ENCODE measurements at places on chromosomes 13 and 19.

- DNase-seq = no peak
Observed at GRCh38 chr19:6071875-6072274, 38.4 kb downstream of the RFX2 start.

- no peak for DNase-seq
Observed at GRCh38 chr13:103531278-103531677, 465.1 kb upstream of the SLC10A2 start.

DNA sequence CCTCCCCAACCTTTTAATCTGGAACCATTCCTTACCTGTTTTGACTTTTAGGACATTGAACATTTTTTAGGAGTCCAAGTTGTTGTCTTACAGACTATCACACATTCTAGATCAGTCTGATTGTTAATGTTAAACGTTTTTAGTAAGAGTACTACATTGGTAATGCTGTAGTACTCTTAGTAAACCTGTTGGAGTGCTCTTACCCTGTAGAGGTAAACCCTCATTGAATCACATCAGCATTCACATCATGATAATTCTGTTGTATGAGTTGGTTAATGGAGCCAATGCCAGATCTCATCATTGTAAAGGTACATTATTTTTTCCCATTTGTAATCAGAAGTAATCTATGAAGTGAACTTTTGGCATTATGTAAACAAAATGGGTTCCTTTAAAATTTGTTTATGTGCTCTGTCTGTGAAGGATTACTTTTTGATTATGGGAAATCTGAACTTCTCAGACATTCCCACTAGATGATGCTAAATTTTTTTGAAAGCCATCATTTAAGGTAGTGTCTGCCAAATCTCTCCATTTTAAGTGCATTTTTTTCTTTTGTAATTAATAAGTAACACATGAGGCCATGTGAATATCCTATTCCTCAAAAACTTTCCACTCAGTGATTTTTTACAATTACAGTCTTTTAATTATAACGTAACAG lies 55.2 kb downstream of the VWA8 start:
- DNase-seq = no peak

DNA sequence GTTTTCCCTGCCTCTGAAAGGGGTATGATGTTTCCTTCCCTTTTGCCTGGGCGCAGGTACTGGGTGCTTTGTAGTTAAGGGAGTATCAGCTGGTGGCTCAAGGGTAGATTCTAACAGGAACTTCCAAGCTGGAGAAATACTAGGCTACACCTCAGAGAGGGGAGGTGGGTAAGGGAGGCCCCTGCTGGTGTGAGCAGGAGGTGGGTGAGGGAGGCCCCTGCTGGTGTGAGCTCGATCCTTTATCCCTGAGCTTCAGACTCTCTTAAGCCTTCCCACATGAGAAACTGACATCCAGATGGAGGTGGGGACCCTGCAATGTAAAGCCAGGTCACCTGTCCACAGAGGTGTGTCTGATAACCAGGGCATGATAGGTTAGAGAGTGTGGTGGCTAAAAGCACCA lies 32.1 kb downstream of the CYP2B6 start:
- no peak for DNase-seq

GRCh38 chr13:42083138-42083770 lies 34.8 kb downstream of the DGKH start:
- DNase-seq = no peak

- DNase-seq = no peak
Observed at GRCh38 chr13:106401081-106401480, 134.4 kb downstream of the EFNB2 start.

GRCh38 chr13:31477961-31478360 lies 261.4 kb upstream of the RXFP2 start:
- no peak for DNase-seq

GRCh38 chr19:807627-808422 lies 10.6 kb downstream of the PTBP1 start:
- no peak for DNase-seq

GRCh38 chr19:54481326-54481930 lies 8.3 kb upstream of the CDC42EP5 start:
- no peak for DNase-seq

GRCh38 chr19:3375221-3376090 lies 9.1 kb downstream of the NFIC start:
- DNase-seq = no peak

- no peak for DNase-seq
Observed at GRCh38 chr13:106919133-106919532, 351.2 kb upstream of the ARGLU1 start.

DNA sequence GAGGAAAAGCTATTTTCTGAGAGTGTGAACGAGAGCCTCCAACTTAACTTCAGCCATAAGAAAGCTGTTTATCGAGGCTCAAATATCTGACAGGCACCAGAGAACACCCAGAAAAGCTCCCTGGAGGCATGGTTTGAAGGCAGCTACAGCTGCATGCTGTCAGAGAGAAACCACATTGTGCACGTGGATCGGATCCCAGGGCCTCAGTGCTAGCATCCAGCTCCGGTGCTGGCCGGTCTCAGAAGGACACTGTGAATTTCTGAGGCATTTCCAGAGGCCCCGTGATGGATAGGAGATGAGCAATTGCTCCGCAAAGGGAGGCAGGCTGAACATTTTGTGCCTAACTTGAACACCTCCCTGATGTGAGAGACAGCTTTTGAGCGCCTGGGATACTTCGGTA lies 315.7 kb downstream of the FGF9 start:
- DNase-seq = no peak

GRCh38 chr13:78841358-78841963 lies 182.5 kb upstream of the OBI1 start:
- no peak for DNase-seq

DNA sequence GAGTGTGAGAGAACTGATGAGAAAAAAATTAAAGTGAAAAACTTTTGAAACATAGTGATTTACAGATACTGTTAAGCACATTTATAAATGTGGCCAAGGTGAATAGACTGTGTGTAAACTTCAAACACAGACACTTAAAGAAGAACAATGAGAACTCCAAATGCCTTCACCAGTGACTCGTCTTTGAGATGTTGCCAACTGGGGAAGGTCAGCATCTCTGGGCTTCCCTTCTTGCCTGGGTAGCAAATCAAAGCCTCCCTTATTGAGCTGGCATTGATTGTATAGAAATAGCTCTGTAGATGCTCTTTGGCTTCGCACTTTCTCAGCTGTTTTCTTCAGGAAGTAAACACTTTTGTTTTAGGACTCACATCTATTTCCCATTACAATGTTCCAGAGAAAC lies 177.3 kb upstream of the SGCG start:
- DNase-seq = no peak

- no peak for DNase-seq
Observed at GRCh38 chr13:66703597-66703996, 526.5 kb downstream of the PCDH9 start.

DNA sequence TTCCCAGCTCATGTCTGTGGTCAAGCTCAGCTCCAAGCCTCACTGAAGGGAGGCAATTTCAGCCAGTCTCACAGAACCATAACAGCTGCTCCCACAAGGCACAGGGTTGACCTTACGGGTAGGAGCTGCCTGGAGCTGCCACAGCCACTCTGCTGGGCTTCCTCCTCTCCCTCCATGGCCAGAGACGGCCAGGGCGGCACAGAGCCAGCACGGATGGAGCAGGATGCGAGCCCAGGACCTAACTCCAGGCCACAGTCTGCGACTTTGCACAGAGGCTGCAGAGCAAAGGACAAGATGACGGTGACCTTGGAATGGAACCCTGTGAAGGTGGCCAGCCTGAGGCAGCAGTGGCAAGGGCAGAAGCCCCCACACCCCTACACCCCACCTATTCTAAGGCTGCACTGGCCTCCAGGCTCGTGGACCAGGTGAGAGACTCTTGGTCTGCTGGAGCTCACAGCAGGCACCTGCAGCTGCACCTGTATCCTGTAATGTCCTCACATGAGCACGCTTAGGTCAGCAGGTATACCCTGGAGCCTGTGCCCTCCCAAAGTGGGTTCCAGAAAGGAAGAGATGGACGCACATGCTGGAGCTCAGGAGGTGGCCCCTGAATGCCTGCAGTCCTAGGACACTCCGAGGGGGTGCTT lies 29.6 kb downstream of the ADPRHL1 start:
- no peak for DNase-seq

- no peak for DNase-seq
Observed at GRCh38 chr19:51903192-51903591, 1.6 kb downstream of the ZNF649 start.

- DNase-seq = no peak
Observed at GRCh38 chr13:100209857-100210825, 121.2 kb downstream of the PCCA start.

GRCh38 chr13:100195568-100195967 lies 106.7 kb downstream of the PCCA start:
- no peak for DNase-seq

- DNase-seq = no peak
Observed at GRCh38 chr19:55550321-55550650, 4.9 kb upstream of the SBK3 start.

GRCh38 chr19:16527971-16528521 lies 14.2 kb downstream of the CHERP start:
- DNase-seq = no peak

DNA sequence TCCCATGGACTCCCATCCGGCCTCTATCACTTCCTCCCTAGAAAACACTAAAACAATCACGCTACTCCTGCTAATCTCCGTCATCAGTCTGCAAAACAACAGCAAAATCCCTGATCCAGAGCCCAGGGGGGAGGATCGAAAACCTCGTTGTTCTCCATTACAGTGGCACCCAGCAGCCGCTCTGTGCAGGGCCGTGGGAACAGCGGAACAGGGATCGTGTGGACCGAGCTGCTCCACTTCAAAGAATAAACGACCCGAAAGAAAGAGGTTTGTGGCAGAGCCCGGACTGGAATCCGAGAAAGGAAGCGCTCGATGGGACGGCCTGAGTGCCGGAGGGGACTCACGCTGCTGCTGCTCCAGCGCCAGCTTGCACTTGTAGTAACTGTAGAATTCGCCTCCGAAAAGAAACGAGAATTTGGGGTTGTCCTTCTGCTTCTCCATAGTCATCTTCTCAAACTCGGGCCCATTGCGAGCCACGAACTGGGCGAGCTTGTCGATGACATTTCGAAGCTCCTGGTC lies 652 bp downstream of the CHERP start:
- no peak for DNase-seq

DNA sequence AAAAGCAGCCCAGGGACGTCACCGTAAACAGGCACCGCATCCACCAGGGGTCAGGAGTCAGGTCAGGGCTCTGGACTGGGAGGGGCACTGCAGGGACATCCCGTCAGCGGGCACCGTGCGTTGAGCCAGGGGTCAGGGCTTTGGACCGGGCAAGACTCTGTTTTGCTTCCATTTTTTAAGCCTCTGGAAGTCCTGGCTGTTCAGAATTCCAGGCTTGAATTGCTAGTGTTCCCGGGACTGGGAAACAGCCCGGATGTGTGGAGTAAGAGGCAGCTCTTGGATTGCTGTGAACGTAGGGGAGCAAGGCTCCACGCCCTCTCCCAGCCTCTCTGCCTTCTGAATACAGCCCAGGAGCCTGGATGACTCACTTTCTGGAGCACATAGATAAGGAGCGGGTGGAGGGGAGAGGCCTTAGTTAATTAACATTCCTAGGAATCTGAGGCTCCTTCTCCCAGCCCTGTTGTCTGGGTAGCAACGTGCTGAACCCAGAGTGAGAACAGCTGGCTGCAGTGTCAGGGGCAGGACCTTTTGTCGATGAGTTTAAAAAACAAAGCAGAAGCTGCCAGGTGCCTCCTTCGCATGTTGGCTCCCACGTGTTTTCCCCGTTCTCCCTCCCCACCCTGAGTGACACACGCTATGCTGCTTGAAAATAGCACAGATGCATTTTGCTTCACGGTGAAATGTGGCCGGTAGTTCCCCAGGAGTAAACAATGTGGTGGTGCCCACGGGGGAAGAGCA lies 21.9 kb downstream of the ATP11A start:
- peak; percentile 96 for DNase-seq

DNA sequence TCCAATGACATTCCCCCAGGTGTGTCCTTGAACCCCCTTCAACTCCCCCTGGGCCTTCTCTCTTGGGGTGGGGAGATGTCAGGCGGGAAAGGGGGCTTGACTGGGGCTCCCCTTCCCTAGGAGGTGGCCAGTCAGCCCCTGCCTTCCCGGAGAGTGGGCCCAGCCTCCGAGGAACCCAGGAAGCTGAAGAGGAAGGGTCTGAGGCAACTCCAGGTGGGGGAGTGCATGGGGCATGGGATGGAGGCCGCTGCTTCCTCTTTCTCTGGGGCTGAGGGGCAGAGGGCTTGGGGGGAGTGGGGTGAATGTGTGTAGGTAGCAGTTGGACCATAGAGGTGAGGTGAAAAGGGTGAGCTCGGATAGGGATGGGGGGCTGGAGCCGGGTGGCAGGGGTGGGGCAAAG lies 2.7 kb upstream of the INAFM1 start:
- no peak for DNase-seq

- DNase-seq = no peak
Observed at GRCh38 chr13:91101381-91101780, 246.1 kb upstream of the MIR17HG start.

DNA sequence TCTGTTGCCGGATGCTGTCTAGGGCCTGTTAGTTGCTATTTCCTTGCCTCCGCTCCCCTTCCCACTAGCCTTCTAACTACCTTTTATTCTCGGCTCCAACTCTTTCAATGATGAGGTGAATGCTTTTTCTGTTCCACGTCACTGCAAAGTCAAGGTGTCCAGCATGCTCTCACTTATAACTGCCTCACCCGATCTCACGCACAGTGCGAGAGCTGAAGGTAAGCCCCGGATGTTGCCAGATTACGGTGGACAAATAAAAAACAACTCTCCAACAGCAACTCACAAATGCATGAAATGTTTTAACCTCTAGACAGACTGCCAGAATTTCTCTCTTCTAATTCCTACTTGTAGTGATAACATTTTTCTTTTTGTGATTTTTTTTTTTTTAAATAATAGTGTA lies 169.9 kb downstream of the STK24 start:
- DNase-seq = no peak

- DNase-seq = no peak
Observed at GRCh38 chr19:4449022-4449638, 8.5 kb downstream of the UBXN6 start.

GRCh38 chr19:2494084-2494446 lies 18.1 kb downstream of the GADD45B start:
- no peak for DNase-seq

- no peak for DNase-seq
Observed at GRCh38 chr19:51296336-51297093, 14.9 kb upstream of the IGLON5 start.

DNA sequence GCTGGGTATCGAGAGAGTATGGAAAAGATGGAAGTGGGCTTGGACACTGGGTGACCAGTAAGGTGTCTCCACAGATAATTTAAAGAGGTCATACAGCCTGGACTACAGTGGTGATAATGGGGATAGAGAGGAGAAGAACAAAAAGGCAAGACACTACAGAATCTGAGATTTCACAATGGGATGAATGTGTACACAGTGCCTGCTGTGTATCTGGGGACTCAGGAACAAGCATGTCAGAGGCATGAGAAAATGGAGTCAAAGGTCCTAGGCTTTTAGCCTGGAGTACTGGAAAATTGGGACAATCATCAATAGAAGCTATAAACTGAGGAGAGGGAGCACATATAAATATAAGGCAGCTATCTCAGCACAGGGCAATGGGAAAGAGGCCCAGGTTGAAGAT lies 69.4 kb downstream of the TSC22D1 start:
- no peak for DNase-seq
